Amygdala (tissue), 56 donors: ENCODE measurements at places on chromosomes 13 and 19.

DNA sequence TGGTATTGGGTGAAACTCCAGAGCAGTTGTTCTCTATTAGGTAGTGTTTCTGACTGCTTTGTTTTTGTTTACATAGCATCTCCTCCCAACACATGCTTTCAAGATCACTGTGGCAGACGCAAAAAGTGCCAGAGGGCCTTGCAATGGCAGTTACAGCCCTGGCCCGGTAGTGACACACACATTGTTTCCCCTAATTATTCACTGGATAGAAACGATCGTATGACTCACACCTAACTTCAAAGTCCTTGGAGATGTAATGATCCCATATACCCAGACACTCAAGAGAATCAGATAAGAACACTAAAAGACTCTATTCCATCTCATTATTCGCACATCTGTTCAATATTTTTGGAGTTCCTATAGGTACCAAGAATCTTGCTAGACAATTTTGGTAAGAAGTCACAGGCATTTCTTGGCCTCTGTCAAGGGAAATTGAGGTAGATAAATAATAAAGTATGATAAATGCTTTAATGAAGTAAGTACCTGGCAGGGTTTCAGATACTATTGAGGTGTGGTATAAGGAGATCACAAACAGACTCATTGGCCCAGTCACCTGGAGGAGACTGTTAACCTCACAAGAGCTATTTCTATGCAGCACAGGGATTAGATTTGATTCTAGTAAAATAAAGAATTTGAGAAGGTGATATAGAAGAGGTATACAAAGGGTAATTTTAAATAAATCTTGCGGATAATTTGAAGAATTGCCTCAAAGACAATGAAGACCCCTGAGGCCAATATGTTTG is 485.3 kb downstream of the SLITRK6 start:
- no peak for DNase-seq

DNA sequence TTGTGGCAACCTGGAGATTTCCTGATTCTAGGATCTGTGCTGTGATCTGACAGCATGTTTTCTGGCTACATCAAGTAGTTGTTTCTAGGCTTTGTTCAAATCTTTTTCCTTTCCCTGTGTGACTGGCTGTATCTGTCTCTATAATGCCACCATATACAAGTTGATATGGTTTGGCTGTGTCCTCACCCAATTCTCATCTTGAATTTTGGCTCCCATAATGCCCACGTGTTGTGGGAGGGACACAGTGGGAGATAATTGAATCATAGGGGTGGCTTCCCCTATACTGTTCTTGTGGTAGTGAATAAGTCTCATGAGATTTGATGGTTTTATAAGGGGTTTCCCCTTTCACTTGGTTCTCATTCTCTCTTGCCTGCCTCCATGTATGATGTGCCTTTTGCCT is 24.6 kb upstream of the CLDN10 start:
- DNase-seq, result no peak

DNA sequence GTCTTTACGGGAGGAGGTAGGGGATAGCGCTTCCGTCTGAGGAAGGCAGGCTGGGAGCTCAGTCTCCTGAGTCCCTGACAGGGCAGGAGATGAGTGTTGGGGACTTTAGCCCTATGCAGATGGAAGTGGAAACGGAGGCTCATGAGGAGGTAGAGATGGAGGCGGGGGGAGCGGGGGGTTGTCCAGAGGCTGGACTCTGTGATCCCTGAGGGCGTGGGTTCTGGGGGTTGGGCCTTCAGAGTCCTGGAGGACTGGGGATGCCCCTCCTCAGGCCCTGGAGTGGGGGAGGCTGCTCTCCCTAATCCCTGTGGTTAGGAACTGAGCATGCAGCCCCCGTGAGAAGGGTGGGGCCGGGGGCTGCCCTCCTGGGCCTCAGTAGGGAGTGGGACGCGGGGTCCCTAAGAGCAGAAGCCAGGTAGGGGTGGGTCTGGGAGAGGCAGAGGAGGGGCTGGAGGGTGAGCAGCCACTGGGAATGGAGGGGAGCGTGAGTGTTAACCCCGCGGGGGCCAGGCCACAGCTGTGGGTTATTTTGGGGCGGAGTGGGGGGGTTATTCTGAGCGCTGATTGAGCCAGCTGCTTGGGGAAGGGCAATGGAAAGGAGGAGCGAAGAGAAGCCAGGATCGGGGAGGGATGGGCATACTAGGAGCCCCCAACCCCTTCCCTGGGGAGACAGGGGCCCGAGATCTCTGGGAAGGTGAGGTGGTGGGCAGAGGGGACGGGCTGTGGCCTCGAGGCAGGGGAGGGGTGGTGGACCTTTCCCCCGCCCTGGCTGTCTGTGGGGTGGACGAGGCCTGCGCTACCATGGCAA is 2.8 kb downstream of the GRIN2D start:
- no peak for DNase-seq

DNA sequence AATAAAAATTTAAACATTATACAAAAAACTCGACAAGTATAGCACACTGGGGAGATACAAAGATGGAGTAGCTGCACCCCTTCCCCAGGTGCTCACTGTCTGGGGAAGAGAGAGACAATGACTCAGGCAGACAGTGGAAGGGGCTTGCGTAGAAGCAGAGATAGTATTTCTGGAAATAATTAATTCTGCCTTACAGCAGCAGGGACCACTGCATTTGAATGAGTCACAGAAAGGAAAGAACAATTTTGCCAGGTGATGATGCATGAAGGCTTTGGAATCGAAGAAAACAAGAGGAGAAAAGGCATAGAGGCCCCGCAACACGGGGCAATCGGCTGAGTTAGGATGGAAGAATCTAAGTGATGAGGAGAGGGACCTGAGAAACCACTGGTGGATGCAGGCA is 447.4 kb downstream of the EFNB2 start:
- DNase-seq, result no peak

DNA sequence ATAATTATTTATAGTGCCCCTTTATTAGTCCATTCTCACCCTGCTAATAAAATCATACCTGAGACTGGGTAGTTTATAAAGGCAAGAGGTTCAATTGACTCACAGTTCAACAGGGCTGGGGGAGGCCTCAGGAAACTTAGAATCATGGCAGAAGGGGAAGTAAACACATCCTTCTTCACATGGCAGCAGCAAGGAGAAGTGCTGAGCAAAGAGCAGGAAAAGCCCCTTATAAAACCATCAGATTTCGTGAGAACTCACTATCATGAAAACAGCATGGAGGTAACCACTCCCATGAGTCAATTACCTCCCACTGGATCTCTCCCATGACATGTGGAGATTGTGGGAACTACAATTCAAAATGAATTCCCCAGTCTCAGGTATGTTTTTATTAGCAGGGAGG is 89.9 kb upstream of the STARD13 start:
- DNase-seq, result no peak
